Activated naive CD8-positive, alpha-beta T cell treated with anti-CD3 and anti-CD28 coated beads, Interleukin-2, amount 10 ng/mL, durations not matched to agents 7 days and 5 days (primary cell): ENCODE measurements at places on chromosomes 11 and 22. TPM values are rescaled to one million over a fixed set of nuclear protein-coding genes. Genes with fewer than 3 reads are reported as not detected.
A peak's percentile ranks its signal among the peaks of the same experiment; 100 is the strongest.

DNA sequence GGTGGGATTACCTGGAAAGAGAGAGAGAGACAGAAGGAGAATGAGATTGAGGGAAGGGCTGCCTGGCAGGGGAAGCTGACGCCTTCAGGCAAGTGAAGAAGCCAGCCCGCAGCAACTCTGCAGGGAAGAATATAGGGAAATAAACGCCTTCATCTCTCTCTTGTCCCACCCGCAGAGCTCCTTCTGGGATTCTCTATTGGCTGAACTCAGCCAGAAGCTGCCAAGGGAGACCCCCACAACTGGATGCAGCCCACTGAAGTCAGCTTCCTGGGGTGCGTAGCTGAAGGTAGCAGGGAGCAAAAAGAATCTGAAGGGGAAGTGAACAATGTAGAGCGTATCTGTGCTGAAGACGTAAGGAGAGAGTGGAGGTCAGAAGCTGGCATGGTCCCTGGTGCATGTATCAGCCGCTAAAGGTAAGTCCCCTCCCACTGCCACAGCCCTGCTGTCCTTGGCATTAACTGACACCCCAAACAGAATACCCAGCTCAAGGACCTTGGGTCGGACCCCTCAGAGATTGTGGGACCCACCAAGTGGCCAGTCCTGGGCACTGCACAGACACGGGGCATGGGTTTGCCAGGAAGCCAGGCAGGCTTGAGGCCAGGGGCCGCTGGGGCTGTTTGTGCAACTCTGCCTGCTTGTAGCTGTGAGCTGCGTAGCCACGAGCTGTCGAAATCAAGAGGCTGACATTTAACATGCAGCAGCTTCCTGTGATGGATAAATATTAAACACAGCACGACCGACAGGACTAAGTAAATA is 469.9 kb downstream of the MN1 start:
- peaks cover 13% of the 10 kb centered on the region for H3K27me3 ChIP-seq
- no peaks in the 10 kb centered on the region for H3K36me3 ChIP-seq
- H3K27ac ChIP-seq, result no peak overlapping the region
- no peak for DNase-seq
- peaks cover 2% of the 10 kb centered on the region for H3K4me1 ChIP-seq

GRCh38 chr22:48395201-48395600 is 1432.5 kb downstream of the BRD1 start:
- DNase-seq, result no peak
- H3K27me3 ChIP-seq, result no peaks in the 10 kb centered on the region
- no peaks in the 10 kb centered on the region for H3K36me3 ChIP-seq
- no peaks in the 10 kb centered on the region for H3K4me1 ChIP-seq

Gene SLC5A4
- total RNA-seq, result not detected

Gene CD82
- 71.9 TPM for total RNA-seq

GRCh38 chr11:24567380-24567779 is 70.5 kb downstream of the LUZP2 start:
- no peaks in the 10 kb centered on the region for H3K36me3 ChIP-seq
- no peak overlapping the region for H3K4me3 ChIP-seq
- no peak for DNase-seq
- no peaks in the 10 kb centered on the region for H3K27me3 ChIP-seq

DNA sequence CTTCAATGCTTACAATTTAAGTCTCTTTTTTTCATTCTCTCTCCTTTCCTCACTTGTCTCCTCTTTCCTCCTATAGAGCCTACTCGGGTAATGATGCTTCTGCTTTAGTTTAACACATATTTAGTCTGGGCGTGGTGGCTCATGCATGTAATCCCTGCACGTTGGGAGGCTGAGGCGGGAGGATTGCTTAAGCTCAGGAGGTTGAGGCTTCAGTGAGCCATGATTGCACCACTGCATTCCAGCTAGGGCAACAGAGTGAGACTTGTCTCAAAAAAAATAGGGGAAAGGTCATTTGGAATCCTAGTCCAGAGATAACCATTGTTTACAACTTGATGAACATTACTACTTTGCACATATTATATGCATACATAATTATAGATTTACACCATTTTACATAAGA is 1.4 kb upstream of the CCT8L2 start:
- H3K27me3 ChIP-seq, result peaks cover 9% of the 10 kb centered on the region
- no peak overlapping the region for H3K4me3 ChIP-seq
- no peaks in the 10 kb centered on the region for H3K4me1 ChIP-seq
- no peaks in the 10 kb centered on the region for H3K36me3 ChIP-seq

GRCh38 chr11:46249938-46250744 is 27.3 kb upstream of the CREB3L1 start:
- no peak overlapping the region for H3K27ac ChIP-seq
- H3K4me3 ChIP-seq, result no peak overlapping the region
- H3K36me3 ChIP-seq, result no peaks in the 10 kb centered on the region
- DNase-seq, result no peak
- H3K27me3 ChIP-seq, result peaks cover 6% of the 10 kb centered on the region

DNA sequence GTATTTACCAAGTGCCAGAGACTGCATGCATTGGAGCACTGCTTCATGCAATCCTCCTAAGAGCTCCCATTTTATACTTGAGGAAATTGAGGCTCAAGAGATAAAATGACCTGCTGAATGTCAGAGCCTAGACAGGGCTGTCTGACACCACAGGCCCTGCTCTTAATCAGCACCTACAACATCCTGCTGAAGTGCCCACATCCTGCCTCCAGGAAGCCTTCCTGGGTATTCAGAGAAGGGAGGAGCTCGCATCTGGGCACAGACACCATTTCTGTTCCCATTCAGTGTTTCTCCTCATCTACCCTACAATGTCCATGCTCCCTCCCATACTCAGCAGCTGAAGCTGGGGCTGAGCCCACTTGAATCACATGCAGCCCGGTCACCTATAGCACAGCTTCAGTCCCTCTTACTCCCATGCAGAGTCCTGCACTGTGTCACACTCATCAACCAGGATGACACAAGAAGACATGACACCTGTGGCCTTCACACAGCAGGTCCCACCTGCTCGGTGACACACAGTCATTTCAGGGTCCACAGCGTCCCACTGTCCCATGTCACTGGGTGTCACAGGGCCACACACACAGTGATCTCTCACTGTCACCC is 53.1 kb downstream of the PDE2A start:
- peak; percentile 40 for DNase-seq
- no peaks in the 10 kb centered on the region for H3K36me3 ChIP-seq
- peak overlapping the region; percentile 67 for H3K27ac ChIP-seq
- H3K27me3 ChIP-seq, result peaks cover 6% of the 10 kb centered on the region

Gene FXYD2
- total RNA-seq, result 31.2 TPM
